Renal cortex interstitium (tissue), 15 donors: ENCODE measurements at places on chromosomes 6 and 20.

GRCh38 chr20:50848846-50849673, 54.2 kb downstream of the BCAS4 start:
- no peak for DNase-seq

- DNase-seq = no peak
Measured at GRCh38 chr6:135951169-135951568, 99.7 kb downstream of the PDE7B start.

DNA sequence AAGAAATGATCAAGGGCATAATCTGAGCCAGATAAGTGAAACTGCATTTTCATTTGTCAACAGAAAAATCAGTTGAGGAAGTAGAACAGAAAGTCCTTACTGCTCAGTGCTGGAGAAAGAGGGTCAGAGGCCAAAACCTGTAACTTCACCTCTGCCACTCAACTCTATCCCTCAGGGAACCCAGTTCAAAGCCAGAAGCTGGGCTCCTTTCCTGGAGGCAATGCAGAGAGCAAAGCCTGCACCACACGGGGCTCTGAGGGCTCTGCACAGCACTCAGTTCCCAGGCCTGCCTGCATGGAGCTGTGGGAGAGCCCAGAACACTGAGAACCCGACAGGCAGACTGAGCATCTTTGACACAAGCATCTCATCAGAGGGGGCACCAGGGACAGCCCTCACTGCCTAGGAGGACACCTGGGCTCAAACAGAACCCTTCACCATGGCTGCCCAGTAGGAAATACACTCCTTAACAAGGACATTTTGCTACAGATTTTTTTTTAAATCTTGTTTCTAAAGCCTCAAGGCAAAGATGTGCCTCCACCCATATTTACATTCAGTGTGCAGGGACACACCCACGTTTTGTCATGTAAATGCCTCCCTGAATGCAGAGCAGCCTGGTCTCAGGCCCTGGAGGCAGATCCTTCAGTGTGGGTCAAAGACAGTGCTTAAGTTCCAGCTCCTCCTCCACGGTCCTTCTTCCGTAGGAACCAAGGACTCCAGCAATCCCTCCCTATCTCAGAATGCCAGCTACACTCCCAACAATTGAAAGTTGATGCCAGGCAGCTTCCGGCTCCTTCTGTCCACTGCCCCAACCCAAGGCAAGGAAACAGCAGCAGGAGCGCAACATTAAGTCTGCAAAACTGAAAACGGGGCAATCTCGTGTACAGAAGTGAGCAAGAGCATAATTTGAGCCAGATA, 6.6 kb downstream of the RNASET2 start:
- no peak for DNase-seq

GRCh38 chr6:160054913-160055312, 66.7 kb upstream of the SLC22A1 start:
- no peak for DNase-seq

- DNase-seq = no peak
Measured at GRCh38 chr6:21592953-21593352, 598 bp upstream of the SOX4 start.

GRCh38 chr6:146878168-146878951, 279.6 kb downstream of the ADGB start:
- no peak for DNase-seq

DNA sequence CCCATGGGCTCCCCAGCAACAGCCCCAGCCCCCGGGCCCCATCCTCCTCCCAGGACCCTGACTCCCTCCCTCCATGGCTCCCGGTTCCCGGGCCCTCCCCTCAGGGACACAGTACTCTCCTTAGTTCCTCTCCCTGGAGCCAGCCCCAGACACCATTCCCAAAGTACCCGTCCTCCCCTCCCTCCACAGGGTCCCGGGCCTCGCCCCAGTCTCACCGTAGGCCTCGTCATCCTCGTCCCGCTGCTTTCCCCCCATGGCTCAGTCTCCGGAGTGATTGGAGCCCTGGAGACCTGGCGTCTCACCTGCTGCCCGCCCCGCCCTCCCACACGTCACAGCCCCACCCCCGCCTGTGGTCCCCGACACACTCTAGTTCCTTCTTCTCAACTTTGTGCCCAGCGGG, at the start of gene SLC44A4:
SLC44A4 (minus strand) TSS at position 272 of the 400 bp plus-strand sequence; CDS start at position 255, 17 bp downstream.
- no peak for DNase-seq

DNA sequence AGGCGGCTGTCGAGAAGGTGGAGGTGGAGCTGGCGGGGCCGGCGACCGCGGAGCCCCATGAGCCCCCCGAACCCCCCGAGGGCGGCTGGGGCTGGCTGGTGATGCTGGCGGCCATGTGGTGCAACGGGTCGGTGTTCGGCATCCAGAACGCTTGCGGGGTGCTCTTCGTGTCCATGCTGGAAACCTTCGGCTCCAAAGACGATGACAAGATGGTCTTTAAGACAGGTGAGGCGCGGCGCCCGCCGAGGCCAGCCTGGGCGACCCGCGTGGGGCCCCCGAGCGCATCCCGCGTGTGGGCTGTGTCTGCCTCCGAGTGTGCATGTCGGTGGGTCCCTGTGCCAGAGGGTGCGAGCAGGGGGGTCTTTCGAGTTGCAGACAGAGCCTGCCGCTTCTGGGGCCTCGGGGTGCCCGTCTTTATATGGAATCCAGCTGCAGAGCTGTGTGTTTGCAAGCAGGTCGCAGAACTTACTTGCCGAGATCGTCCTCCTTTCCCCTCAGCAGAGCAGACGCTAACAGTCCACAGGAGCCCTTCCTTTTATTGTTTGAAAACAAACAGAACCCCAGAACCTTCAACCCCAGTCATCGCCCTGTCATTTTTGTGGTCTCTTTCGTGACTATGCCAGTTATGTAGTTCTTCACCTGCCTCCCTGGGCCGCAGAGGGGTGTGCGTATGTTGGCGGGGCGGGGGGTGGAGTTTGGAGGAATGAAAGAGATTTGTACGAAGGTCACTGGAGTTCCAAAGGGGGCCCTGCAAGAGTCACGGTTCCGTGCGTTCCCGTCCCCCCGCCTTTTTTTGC, 766 bp downstream of the SLC16A10 start:
- DNase-seq = no peak

GRCh38 chr6:167462514-167463312, 137.8 kb downstream of the TTLL2 start:
- DNase-seq = no peak

DNA sequence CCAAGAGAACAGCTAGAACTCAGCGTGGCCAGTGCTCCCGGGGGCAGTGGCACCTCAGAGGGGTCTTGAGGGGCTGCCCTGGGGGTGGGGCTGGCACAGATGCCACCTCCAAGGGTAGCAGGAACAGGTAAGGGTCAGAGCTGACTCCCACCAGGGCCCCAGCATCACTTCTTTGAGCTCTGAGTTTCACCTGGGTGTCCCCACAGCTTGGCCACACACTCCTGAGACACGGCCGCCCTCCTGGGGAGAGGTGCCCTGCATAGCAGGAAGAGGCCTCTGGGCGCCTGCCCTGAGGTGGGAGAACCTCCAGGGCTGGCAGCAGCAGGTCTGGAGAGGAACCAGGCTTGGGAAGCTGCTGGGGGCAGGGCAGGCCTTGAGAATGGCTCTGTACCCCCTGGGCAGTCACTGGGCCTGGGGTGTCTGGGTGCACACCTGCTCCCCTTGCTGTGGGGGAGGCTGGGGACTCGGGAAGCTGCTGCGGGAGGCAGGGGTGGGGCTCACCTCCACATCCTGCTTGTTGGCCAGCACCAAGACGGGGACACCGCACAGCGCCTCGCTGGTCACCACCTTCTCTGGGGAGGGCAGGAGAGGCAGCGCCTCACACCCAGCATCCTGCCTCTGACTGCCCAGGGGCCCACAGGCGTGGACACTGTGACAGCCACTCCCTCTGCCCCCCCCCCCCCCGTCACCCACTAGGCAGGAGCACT, 5.0 kb downstream of the TNFRSF6B start:
- no peak for DNase-seq

DNA sequence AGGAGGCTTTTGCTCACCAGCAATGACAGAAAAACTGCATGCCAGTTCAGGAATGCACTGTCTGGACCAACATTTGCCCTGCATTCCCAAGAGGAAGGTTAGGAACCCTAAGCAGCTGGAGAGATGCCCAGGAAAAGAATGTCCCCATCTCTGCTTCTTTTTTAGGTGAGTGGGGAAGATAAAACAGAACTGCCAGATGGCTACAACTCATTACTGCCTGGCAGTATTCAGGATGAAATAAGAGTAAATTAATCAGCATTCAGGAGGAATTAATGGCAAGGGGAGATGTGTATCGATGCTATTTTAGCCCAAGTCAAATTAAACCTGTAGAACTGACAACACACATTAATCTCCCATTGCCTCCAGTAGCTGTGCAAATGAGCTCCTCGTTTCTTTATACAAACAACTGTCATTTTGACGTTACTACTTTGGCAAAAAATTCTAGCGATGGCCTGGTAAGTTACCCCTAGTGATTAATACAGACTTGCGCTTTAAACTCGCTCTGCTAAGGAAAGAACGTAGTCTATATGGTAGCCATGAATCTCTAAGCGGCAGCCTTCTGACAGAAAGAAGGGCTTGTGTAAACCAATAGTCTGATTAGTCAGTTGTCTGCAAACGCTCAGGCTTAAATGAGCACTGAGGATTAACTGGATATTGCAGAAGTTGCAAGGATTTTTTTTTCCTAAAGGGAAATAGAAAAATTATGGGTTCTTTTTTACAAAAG, 16.7 kb upstream of the SMLR1 start:
- DNase-seq = no peak

- DNase-seq = no peak
Measured at GRCh38 chr6:35674594-35674993, 14.1 kb downstream of the FKBP5 start.

GRCh38 chr6:166635013-166635970, 8.2 kb upstream of the RPS6KA2 start:
- DNase-seq = no peak

GRCh38 chr20:22744341-22745193, 160.2 kb upstream of the FOXA2 start:
- no peak for DNase-seq

GRCh38 chr20:12762725-12763124, 246.0 kb upstream of the SPTLC3 start:
- no peak for DNase-seq

- peak; percentile 23 for DNase-seq
Measured at GRCh38 chr20:1171461-1172093, 13.2 kb downstream of the TMEM74B start.

DNA sequence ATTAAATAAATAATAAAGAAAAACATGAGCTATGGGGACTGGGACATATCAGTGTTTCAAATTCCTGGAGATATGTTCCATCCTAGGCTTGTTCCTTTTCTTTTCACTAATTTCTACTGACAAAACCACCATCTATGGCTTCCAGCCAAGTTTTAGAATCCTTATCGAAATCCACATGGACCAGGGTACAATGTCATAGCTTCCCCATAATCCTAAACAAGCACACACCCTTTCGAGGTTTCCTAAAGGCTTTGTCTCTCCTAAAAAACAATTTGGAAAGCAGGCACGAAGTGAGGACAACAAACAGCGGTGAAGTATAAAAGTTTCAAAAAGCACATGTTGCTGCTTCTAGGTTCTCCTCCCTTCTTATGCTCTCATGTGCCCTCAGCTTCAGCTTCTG, 13.3 kb upstream of the DST start:
- no peak for DNase-seq

GRCh38 chr6:47309291-47310130, at the start of gene TNFRSF21:
TNFRSF21 (minus strand) TSS chr6:47309905; CDS start chr6:47309511, 394 bp downstream.
- peak; percentile 91 for DNase-seq

GRCh38 chr20:58233881-58234528, 5.6 kb upstream of the ANKRD60 start:
- DNase-seq = no peak

DNA sequence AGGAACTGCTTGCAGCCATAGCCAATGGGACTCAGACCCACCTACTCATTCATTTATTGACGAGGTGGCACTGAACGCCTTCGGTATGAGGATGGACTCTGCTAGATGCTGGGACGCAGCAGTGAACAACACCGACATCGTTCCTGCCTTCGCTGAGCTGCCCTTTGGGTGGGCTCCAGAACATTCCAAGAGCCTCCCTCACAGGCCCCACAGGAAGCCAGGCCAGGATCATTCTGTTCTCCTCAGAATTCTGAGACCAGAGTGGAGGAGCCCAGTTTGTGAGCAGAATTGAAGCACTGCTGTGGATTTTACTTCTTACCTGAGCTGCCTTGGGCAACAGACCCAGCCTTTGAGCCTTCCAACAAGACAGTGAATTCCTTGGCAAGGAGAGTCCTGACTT, 82.1 kb downstream of the KCNB1 start:
- no peak for DNase-seq

DNA sequence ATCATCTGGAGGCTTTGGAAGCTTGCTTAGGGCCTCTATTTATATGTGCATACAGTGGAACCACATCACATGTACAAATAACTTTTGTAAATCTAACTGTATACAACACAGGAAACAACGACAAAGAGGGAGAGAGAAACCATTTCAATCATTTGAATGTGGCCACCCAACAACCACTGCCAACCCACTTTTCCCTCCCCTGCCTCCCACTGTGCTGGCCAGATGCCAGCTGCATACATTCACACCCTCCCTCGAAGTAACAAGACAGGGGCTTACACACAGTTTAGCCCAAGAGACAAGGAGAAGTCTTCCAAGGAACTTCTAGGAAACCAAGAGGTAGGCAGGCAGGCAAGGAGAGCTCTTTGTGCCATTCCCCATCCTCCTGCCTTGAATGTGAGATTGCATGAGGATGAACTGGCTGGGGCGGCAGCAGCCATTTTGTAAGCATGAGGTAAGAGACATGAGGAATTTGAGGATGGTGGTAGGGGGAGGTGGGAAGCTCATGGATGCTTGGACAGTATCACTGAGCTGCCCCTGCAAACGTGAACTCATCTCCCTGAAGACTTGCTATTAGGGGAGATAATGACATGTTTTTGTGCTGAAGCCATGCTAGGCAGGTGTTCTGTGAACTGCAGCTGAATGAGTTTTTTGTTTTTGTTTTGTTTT, 18.2 kb downstream of the BMP7 start:
- DNase-seq = no peak

- DNase-seq = no peak
Measured at GRCh38 chr6:3259491-3259958, 778 bp downstream of the PSMG4 start.

GRCh38 chr20:13119583-13119982, 101.5 kb upstream of the ISM1 start:
- peak; percentile 59 for DNase-seq

DNA sequence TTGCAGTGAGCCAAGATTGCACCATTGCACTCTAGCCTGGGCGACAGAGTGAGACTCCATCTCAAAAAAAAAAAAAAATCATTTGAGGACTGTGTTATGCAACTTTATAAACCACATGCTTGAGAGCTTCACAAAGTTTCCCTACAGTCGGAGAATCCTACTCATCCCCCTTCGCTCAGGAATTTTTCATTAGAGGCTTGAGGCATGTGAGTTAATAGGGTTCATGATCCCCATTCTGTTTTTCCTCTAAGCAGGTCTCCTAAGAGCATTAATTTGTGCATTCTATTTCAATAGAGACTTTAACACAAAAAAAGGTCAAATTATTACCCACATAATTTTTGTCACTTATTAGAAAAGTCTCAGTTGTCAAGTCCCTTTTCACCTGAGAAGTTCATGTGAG, 103.7 kb upstream of the SOX4 start:
- no peak for DNase-seq

- DNase-seq = no peak
Measured at GRCh38 chr6:159887146-159887545, 3.6 kb upstream of the MAS1 start.

DNA sequence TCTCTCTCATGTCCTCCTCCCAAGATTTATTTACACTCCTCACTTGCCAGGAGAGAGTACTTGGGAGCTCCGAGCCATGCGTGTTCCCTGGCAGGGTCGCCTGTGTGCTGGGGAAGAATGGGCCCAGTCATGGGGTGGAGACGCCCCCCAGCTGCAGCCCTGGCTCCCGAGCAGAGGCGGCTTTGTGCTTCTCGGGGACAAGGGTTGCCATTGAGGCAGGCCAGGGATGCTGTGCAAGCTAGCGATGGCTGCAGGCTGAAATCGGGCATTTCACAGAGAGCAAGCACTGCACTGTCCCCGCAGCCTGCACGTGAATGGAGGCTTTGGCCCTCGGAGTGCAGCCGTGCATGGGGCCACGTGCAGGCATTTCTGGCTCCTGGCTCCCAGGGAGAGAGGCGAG, 23.8 kb downstream of the PHACTR3 start:
- no peak for DNase-seq
